ENCODE measurements at places on chromosomes 4 and X.

GRCh38 chr4:8886612-8887406 is 15.2 kb upstream of the HMX1 start:
- DNase-seq, result no peak

DNA sequence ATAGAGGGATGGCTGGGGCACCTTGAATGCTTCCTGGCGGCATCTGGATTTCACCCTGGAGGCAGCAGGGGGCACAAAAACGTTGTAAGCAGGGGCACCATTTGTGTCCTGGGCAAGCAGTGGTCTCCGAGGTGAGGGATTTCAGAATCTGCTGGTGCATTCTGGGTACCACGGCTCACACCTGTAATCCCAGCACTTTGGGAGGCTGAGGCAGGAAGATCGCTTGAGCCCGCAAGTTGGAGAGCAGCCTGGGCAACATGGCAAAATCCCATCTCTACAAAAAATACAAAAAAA is 16.8 kb upstream of the TBC1D14 start:
- no peak for DNase-seq

- no peak for DNase-seq
These were observed 90.8 kb downstream of the DCTD start for GRCh38 chr4:182826391-182826790.

- DNase-seq, result peak; percentile 52
These were observed 3.5 kb downstream of the TMSB4X start for GRCh38 chrX:12978205-12979025.

GRCh38 chrX:104108955-104109354 is 3.4 kb upstream of the ZCCHC18 start:
- DNase-seq, result no peak
